ENCODE measurements at places on chromosomes 5 and 9. TPM values are rescaled to one million over a fixed set of nuclear protein-coding genes. Genes with fewer than 3 reads are reported as not detected.

DNA sequence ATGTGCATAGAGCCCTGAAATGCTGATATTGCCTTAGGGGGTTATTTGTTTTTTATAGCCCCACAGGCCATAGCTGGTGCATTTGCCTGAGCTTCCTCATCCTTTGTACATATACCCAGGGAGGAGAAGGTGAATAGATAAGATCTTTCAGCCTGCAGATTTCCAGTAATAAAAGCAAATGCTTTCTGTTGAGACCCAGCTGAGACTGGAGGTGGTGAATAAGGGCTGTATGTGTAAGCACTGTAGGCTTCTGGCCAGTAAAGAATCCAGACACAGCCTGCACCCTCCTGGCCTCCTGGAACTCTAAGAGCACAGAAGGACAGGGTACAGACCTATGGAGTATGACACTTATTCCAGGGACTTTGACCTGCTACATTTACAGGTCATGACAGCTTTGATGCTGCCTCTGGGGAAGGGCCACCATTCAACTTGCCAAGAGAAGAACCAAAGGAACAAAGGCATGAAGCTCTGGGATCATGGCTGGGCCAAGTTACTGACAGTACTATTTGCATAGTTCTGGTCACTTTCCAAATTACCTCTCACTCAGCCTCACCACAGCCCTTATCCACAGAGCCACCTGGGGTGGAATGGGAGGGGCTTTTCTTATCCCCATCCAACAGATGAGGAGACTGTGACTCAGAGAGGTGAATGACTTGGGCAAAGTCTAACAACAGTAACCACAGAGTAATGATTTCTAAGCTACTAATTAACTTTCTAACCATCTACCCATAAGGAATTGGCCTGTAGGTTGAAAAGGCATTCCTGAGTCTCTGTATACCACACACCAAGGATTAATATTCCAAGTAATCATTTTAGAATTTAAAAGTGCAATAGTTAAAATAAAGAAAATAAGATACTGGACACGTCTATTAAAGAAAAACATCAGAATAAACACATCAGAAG, 604.5 kb upstream of the KLF4 start:
- DNase-seq, result no peak

DNA sequence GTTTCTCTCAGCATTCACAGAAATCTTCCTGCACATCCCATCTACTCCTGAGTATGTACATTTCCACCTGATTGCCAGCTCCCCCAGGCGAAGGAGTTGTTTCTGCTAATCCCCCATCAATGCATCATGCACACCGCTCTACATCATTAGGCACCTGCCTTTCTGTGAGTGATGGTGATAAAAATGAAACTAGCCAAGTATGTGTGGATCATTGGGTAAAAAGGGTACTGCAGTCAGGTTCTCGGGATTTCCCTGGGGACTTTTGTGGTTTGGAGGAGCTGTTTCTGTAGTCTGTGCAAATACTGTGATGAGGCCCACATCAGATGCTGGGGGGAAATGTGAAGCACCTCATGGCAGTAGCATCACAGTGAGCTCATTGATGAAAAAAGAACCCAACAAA, 30.4 kb downstream of the CAMK4 start:
- DNase-seq, result no peak

GRCh38 chr5:991472-992267, 16.9 kb upstream of the NKD2 start:
- no peak for DNase-seq

- DNase-seq, result no peak
Measured at GRCh38 chr5:81020478-81021167, 60.5 kb downstream of the RASGRF2 start.

GRCh38 chr5:28734396-28734795, 1696.0 kb upstream of the CDH9 start:
- no peak for DNase-seq

DNA sequence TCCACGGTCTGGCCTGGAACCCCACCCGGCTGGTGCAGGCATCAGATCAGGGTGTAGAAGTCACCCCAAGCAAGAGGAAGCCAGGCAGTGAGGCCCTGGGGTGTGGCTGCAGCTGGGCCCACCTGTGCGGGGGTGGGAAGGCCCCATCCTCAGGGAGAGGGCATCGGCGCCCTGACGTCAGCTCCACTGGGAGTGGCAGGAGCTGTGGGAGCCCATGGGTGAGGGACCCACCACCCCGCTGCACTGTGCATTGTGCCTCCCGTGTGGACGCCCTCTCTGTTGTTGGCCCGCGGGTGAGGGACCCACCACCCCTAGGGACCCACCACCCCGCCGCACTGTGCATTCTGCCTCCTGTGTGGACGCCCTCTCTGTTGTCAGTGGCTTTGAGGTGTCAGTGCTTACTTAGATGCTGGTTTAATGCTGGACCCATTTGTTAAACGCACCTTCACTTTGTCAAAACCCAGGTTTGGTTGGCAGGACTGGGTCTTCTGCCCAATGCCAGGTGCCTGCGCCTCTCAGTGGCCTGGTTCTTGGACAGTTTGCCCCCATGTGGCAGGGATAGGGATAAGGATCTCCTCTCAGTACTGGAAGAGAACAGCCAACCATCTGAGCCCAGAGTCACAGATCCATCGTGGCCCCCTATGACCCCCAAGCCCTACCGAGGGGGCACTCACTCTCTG, 6.9 kb upstream of the EXOC3 start:
- DNase-seq, result no peak

- no peak for DNase-seq
Measured at GRCh38 chr5:132526974-132527564, 16.3 kb downstream of the IL5 start.

- DNase-seq, result no peak
Measured at GRCh38 chr9:128481561-128481960, 23.0 kb upstream of the GLE1 start.

The GFI1B gene
- not detected for total RNA-seq

The DMRT3 gene
- total RNA-seq, result 0.28 TPM

The CXCL14 gene
- 28.7 TPM for total RNA-seq

The LTC4S gene
- 4.9 TPM for total RNA-seq

All from thoracic aorta (tissue), 2 donors.